ENCODE measurements at places on chromosomes 1 and 21.

DNA sequence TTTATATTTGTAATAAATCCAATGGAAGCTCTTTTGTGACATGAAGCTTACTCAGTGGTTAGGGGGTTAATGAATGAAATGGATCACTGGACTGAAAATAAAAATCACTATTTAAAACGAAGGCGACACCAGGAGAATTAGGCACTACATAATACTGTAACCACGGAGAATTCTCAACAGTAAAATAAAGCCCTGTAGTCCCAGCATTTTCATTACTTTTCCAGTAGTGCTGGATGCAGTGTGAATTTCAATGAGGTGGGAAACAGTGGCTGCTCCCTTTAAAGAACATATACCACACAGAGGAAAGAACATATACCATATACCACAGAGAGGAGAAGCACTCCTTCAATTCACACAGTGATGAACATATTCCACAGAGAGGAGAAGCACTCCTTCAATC is 275.0 kb downstream of the SMYD3 start:
- DNase-seq: no peak

DNA sequence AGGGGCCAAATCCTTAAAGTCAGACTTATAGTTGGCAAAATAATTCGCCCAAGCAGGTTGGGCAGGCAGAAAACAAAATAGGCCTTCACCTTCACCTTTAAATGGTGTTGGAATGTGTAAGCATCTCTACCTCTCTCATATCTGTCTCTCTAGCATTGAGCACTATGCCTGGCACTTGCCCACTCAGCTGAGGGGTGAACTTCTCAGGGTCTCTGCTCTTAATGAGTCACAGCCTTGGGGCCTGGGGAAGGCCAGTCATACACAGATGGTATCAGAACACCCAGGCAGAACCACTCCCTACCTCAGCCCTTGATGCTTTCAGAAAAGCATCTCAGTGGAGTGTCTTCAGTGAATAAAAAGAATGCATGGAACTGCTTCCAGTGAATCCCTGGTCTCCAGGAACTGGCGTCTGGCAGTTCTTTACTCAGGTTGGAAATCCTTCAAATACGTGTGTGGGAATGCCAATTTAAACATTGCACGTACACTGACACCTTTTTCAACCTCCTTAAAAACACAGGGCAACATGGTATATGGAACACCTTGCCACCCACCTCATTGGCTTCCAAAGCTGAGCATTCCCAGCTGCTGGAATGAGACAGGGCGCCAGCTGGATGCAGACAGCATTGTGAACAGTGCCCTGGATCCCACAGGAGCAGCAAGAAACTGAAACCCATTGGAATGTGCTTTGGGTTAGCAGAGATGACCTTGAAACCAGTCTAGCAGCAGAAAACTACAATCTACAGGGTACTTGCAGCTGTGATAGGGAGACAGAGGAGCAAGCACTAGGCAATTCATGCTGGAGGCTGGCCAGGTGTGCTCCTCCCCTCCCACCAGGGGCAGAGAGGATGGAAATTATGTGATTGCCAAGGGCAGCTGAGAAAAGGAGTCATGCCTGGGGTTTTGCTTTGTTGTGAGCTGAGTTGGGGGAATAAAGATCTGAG is 30.0 kb downstream of the ZNF697 start:
- DNase-seq: no peak

- no peak for DNase-seq
Observed at GRCh38 chr1:182570611-182570970, 18.5 kb downstream of the RNASEL start.

- DNase-seq: no peak
Observed at GRCh38 chr1:212955961-212956620, 5.8 kb downstream of the VASH2 start.

GRCh38 chr1:156262461-156263287 is 14.8 kb upstream of the PAQR6 start:
- DNase-seq: no peak

DNA sequence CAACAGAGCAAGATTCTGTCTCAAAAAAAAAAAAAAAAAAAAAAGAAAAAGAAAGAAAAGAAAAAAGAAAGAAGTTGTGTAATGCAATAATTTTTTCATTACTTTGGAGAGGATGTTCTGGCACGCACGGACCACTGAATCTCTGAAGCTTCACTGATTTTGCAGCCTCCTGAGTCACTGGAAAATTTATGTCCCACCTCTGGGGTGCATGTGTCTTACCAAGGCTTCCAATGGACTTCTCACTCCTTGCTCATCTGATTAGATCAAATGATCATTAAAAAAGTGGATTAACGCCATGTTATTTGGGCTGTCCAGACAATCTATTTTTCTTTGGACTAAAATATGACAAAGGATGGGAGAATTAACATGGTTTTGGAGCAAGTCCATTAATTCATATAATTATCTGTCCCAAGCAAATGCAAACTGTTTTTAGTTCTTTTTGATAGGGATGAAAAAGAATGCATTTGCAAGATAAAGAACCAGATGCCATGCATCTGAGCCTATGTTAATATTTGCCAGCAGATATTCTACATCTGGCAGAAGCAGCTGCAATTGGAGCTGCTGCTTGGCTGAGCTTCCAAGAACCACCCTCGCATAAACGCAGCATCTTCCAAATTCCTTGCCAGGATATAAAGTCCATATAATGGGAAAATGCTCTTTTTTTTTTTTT is 10.1 kb upstream of the MAP1LC3C start:
- DNase-seq: no peak

DNA sequence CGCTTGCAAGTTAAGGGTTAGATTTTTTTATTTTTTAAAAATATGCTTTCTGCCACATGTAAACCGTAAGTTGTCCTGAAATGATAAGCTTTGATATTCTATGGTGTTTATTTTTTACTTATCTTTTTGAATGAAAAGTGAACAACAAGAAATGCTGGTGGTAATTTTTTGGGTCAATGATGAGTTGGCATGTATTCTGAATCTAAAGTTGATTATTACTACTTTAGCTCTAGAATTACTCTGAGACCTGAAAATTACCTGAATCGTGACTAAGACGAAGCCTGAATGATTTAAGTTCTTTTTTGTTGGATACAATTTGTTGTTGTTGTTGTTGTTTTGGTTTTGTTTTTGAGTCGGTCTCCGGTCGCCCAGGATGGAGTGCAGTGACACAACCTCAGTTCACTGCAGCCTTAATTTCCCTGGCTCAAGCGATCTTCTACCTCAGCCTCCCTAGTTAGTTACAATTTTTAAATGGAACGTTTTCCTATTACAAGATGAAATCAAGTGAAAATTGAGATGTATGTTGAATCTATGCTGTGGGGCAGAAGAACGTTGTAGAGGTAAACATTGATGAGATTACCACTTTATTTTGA is 941 bp downstream of the RABGGTB start:
- DNase-seq: no peak

DNA sequence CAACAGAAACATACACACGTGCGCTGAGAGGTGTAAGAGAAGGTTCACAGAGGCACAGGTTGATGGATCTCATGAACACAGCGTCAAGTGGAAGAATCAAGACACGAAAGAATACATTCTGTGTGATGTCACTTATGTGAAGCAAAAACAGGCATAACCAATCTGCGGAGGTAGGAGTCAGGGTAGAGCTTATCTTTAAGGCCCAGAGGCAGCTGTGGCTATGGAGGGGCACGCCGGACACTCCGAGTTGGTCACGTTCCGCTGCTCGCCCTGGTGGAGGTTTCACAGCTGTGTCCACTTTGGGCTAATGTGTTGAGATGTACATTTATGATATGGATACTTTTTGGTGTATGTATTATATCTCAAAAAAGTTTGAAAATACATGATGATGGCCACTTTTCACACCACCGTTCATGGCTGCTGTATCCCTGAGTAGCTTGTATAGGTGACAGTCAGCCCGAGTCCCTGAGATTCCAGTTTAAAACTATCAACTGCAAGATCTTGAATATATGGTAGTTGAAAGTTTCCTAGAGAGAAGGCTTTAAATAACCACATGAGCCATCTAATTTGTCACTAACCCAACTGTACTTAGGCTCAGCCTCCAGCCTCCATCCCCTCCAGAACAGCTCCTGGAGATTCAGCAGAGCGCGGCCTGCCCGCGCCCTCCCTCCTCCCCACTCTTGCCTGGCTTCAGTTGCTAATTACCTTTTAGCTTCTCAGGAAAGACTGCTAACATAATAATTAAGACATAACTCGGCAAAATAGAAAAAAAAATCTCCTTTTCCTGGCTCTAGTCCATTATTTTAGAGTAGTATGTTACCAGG is 6.7 kb upstream of the ADARB1 start:
- DNase-seq: no peak

- no peak for DNase-seq
Observed at GRCh38 chr21:16302851-16303282, 573.1 kb downstream of the USP25 start.

- no peak for DNase-seq
Observed at GRCh38 chr1:29579821-29580425, 343.6 kb downstream of the PTPRU start.

- DNase-seq: no peak
Observed at GRCh38 chr1:200909071-200909470, 14.4 kb downstream of the INAVA start.

DNA sequence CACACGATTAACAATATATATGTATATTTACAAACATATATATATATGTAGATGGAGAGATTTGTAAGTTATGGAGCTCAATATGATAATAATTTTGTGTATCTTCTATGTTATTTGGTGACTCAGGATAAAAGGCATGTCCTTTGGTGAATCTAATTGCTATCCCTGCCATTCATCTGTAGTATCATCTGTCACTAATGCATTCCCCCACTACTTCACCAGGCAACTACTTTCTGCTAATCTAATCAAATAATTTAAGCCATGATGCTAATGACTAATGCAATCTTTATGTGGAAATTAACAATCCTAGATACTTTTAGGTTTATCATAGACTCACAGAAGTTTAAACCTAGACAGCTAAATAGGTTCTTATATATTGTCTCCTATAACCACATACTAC is 1074.5 kb downstream of the PLA2G4A start:
- DNase-seq: no peak

DNA sequence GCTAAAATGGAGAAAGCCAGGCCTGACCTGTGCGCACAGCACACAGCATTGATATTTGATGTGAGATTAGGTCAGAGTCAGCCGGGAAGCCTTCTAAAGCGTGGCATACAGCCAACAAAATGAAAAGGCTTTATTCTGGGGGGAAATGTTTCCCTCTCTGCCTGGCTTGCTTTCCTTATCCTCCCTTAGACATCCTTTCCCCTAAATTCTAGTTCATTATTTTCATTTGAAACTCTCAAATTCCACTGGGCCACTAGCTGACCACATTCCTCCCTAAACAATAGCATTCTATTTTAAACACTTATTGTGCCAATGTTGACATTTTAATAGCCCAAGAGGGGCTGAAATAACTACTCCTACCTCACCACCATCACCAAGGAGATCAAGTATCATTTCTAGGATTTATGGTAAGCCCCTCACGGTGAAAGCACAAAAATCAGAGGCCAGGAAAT is 49.4 kb downstream of the LEPR start:
- DNase-seq: no peak

- no peak for DNase-seq
Observed at GRCh38 chr1:108591466-108591865, 31.6 kb downstream of the EEIG2 start.

DNA sequence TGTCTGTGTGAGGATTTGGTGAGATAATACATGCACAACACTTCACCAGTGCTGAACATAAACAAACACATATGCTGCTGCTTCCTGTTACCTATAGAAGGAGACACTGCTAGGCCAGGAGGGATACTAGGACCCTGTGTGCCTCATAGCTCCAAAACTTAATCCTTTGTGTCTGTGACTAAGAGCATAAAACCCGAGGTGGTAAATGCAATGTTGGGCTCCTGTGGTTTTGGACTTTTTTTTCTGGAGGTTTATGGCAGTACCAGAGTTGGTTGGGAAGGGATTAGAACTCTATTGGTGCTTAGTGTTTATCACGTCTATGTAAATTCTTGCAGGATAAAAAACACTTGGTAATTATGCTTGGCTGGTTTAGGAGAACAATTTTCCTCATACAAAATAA is 122.9 kb downstream of the NUF2 start:
- no peak for DNase-seq

- no peak for DNase-seq
Observed at GRCh38 chr1:177912991-177913390, 56.9 kb downstream of the SEC16B start.

DNA sequence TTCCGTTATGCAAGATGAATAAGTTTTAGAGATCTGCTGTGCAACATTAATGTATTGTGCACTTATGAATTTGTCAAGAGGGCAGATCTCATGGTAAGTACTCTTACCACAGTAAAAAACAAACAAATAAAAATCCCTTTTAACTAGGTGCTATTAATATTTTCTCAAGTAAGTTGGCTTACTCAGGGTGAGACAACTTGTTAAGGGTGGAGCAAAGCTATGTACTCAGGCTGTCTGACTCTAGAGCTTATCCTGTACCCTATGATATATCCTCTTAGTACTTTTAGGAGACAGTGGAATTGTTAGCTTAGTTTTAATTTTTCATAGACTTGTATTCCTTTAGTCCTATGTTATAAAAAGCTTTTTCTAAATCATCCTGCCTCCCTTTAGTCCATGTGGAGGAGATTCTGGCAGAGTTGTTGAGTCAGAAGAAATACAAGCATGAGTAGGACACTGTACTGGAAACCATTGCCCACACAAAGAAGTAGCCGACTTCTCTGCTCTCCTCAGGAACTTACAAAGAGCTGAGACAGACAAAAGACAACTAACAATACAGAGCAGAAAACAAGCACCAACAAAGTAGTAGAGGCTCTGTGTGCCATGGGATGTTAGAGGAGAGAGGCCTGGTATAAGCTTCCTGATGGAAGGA is 49.2 kb downstream of the S1PR1 start:
- no peak for DNase-seq

GRCh38 chr1:99749504-99750347 is 16.7 kb downstream of the FRRS1 start:
- no peak for DNase-seq

DNA sequence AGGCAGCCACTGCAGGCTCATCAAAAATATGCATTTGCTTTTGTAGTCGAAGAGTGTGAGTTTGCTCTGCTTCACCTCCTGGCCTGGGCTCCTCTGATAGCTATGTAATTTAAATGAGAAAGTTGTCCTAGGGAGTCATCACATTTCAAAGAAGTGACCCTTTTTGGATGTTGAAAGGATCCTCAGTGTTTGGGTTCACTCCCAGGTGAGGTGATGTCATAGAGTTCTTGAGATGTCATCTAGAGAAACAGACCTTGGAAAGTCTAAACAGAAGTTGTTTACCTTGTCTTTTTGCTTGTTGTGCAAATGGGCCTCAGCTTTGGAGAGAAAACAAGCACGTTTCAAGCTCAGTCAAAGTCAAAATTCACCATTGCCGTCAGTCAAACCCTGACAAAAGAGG is 92.0 kb upstream of the BARHL2 start:
- no peak for DNase-seq

DNA sequence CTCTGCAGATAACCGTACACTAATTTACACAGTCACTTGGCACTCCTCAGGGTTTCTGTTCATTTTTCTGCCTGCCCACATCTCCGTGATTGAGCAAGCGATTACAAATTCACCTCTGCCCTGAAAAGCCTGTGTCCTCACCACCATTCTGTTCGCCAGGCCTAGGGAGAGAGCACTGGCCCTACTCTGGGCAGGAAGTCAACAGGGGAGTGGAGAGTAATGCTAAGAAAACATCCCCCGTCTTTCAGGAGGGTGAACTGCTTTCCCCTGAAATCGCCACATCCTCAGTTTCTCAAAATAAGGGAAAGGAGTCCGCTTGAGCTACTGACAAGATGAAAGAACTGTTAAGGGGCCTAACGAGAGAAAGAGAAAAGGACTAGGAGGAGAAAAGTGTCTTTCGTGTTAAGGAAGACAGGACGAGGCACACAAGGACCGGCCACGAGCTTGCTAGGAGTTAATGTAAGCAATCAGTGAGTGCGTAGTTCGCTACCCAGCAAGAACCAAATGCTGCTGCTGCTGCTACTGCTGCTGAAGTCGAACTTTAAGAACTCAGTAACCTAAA is 632 bp downstream of the PEX19 start:
- no peak for DNase-seq

Measured in activated naive CD8-positive, alpha-beta T cell treated with anti-CD3 and anti-CD28 coated beads, Interleukin-2, amount 50 U/mL, for 24 hours (primary cell).